Endothelial cell (in vitro differentiated cells): ENCODE measurements at places on chromosomes 3 and 15.
A peak's percentile ranks its signal among the peaks of the same experiment; 100 is the strongest.

DNA sequence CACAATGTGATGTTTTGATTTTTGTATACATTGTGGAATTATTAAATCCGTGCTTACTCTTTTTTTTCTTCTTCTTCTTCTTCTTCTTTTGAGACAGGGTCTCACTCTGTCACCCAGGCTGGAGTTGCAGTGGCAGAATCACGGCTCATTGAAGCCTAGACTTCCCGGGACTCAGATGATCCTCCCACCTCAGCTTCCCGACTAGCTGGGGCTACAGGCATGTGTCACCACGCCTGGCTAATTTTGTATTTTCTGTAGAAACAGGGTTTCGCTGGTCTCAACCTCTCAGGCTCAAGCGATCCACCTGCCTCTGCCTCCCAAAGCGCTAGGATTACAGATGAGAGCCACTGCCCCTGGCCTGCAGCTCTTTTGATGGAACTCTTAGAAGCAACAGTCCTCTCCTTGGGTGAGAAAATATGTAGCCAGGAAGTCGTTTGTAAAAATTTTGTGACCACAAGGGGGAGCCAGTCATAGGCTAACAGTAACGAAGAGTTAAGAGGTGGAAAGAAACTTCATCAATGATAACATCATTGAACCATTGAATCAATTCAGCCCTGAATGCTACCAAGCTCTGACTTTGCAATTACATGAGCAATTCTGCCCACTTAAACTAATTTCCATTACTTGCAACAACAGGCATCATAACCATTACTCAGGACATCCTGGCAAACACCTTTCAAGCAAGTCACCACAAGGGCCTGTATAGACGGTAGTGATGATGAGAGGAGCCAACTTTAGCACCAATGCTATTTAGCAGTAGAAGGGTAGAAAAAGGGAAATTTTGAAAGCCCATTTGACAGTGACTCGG lies 16.7 kb upstream of the CMTM7 start:
- H3K27ac ChIP-seq: peak overlapping the region; percentile 36
- H3K27me3 ChIP-seq: no peaks in the 10 kb centered on the region
- peaks cover 3% of the 10 kb centered on the region for H3K36me3 ChIP-seq
- peaks cover 7% of the 10 kb centered on the region for H3K4me1 ChIP-seq
- H3K4me3 ChIP-seq: no peak overlapping the region
- peak; percentile 76 for DNase-seq

DNA sequence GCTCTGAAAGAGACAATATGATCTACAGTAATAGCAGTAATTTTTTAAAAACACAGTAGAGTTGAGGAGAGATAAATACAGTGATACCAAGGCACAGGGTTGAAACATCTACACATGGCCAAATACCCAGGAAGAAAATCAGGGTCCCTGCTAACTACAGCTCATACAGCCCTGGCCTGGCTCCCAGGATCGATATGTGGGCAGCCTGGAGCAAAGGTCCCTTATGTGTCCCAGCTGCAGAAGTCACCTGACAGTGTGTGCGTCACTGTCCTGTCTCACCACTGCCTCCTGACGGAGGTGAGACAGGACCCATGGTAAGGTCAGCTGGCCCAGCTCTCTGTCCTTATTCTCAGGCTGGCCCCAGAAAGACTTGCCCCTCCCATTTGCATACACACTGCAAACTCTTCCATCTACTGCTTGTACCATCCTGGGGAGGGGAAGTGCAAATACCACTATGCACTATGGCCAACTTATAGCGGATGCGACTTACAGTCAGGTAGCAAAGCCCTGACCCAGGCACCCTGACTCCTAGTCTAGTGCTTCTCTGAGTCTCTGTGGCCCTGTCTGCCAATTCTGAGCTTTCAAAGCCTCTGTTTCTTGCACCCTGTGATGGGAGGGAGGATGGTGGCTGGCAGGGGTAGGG lies 22.0 kb upstream of the BCL2L10 start:
- H3K4me3 ChIP-seq: no peak overlapping the region
- H3K27me3 ChIP-seq: no peaks in the 10 kb centered on the region
- DNase-seq: no peak
- H3K27ac ChIP-seq: no peak overlapping the region

GRCh38 chr3:49173116-49173791 lies 1.9 kb downstream of the KLHDC8B start:
- H3K27me3 ChIP-seq: peaks cover 1% of the 10 kb centered on the region
- peaks cover 5% of the 10 kb centered on the region for H3K36me3 ChIP-seq
- H3K27ac ChIP-seq: no peak overlapping the region
- H3K4me1 ChIP-seq: peaks cover 7% of the 10 kb centered on the region
- H3K4me3 ChIP-seq: no peak overlapping the region

- H3K27ac ChIP-seq: no peak overlapping the region
- no peak for DNase-seq
- no peak overlapping the region for H3K4me3 ChIP-seq
- no peaks in the 10 kb centered on the region for H3K36me3 ChIP-seq
These were observed 15.3 kb downstream of the NUP210 start for GRCh38 chr3:13404626-13405452.

- no peaks in the 10 kb centered on the region for H3K4me1 ChIP-seq
- no peak overlapping the region for H3K4me3 ChIP-seq
These were observed 283.9 kb upstream of the THBS1 start for GRCh38 chr15:39296955-39297354.

- H3K27me3 ChIP-seq: peaks cover 17% of the 10 kb centered on the region
- no peak for DNase-seq
- H3K36me3 ChIP-seq: no peaks in the 10 kb centered on the region
- H3K27ac ChIP-seq: no peak overlapping the region
These were observed 5.7 kb downstream of the XIRP1 start for GRCh38 chr3:39186692-39187151.

- no peak overlapping the region for H3K27ac ChIP-seq
- H3K36me3 ChIP-seq: peaks cover 10% of the 10 kb centered on the region
- H3K27me3 ChIP-seq: no peaks in the 10 kb centered on the region
These were observed 65.2 kb downstream of the LPP start for GRCh38 chr3:188219147-188219546.

DNA sequence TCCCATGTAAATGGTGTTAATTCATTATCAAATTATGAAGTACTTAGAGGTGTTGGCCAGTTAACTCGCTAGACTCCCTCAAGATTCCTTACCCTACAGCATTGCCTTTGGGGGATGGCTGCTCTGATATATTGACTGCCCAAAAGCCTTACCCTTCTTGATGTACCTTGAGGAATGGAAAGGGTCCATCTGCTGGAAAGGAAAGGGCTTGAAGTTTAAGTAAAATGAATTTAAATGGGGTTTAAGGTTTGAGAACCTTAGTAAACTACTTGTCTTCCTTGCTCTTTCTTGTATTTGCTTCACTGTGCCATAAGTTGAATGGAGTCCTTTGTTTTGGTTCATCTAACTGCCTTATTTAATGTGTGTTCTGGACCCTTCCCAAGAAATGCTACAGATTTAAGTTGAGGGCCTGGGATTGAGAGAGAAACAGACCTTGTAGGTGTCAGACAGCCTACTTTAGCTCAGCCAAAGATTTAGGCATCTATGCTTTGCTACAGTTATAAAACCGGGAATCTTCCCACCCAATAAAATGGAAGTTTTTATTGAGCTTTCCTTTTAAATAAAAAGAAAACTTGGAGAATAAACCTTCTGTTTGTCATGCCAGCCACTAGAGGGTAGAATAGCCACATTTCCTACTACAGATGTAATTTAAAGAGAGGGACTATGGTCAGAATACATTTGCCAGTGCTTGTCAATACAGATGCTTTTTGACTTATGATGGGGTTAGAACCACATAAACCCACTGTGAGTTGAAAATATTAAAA lies 25.3 kb downstream of the CMSS1 start:
- no peaks in the 10 kb centered on the region for H3K27me3 ChIP-seq
- DNase-seq: no peak
- H3K4me3 ChIP-seq: no peak overlapping the region
- peaks cover 2% of the 10 kb centered on the region for H3K36me3 ChIP-seq

- H3K27me3 ChIP-seq: no peaks in the 10 kb centered on the region
- DNase-seq: no peak
These were observed 997.8 kb upstream of the CFAP20DC start for GRCh38 chr3:60047426-60048200.

- peaks cover 21% of the 10 kb centered on the region for H3K4me1 ChIP-seq
- no peak overlapping the region for H3K4me3 ChIP-seq
These were observed 7.5 kb downstream of the P2RY1 start for GRCh38 chr3:152842413-152842812.

GRCh38 chr15:48679952-48680351 lies 34.4 kb upstream of the FBN1 start:
- H3K27ac ChIP-seq: no peak overlapping the region
- no peaks in the 10 kb centered on the region for H3K4me1 ChIP-seq
- no peak overlapping the region for H3K4me3 ChIP-seq
- no peaks in the 10 kb centered on the region for H3K36me3 ChIP-seq

DNA sequence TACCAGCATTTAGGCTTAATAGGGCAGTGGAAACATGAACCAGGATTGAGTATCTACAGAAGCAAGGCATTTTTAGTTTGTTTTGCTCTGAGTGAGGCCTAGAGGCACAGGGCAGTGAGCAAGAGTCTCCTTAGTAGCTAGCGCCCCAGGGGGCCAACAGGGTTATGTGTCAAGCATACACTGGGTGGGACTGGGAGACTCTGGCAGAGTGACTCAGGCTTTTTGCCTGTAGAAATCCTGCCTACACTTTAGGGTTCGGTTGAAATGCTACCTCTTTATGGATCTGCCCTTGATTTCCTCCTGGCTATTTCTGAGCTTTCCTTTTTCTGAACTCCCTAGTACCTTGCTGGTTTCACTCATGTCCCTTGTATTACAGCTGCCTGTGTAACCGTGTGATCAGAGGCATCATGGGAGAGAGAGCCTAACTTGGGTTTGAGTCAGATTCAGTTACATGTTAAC lies 72.2 kb downstream of the TOP2B start:
- H3K36me3 ChIP-seq: peaks cover 11% of the 10 kb centered on the region
- DNase-seq: no peak
- peaks cover 4% of the 10 kb centered on the region for H3K27me3 ChIP-seq
- H3K4me3 ChIP-seq: no peak overlapping the region

GRCh38 chr3:66885326-66886000 lies 112.6 kb upstream of the KBTBD8 start:
- H3K27ac ChIP-seq: no peak overlapping the region
- H3K4me3 ChIP-seq: no peak overlapping the region
- no peaks in the 10 kb centered on the region for H3K36me3 ChIP-seq
